Activated gamma-delta T cell (primary cell): ENCODE measurements at places on chromosomes 13 and 19.

DNA sequence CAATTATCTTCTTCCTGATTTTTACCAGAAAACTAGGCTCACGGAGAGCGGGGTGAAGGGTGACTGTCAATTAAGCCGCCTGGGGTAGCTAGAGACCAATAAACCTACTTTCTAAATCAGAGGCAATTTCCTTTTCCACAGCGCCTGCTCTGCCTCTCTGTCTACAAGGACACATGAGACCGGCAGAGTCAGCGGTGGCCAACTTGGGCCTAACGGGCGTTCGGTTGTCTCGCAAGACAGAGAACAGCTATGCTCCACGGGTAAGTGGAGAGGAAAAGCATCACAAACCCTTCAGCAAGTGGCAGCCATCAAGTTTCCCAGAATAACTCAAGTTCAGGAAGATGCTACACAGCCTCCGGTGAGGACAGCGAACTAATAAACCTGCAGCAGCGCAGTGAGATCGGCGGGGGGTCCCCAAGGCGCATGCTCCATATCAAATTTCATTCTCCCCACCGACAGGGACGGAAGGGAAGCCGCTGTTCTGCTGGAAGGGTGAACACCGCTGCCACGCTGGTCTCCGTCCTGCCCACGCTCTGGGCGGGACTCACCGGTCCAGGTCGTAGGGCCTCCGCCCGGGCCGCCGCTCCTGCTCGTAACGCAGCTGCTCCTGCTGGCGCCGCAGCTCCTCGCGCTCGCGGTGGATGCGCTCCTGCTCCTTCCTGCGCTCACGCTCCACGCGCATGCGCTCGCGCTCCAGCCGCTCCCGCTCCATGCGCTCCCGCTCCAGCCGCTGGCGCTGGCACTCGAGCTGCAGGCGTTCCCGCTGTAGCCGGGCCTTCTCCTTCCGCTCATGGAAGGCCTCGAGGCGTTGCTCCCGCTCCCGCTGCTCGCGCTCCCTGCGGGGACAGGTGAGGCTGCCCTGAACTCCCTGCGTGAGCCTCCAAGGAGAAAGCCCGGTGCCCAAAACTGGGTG lies 25.8 kb upstream of the TINCR start:
- no peak for DNase-seq

- no peak for DNase-seq
Observed at GRCh38 chr19:45119582-45119981, 26.6 kb downstream of the PPP1R37 start.

GRCh38 chr19:40623403-40624251 lies 22.5 kb downstream of the LTBP4 start:
- no peak for DNase-seq

GRCh38 chr13:107866032-107866940 lies 349.1 kb downstream of the LIG4 start:
- peak; percentile 5 for DNase-seq

- DNase-seq = no peak
Observed at GRCh38 chr19:18604820-18605159, 1.8 kb downstream of the CRLF1 start.

DNA sequence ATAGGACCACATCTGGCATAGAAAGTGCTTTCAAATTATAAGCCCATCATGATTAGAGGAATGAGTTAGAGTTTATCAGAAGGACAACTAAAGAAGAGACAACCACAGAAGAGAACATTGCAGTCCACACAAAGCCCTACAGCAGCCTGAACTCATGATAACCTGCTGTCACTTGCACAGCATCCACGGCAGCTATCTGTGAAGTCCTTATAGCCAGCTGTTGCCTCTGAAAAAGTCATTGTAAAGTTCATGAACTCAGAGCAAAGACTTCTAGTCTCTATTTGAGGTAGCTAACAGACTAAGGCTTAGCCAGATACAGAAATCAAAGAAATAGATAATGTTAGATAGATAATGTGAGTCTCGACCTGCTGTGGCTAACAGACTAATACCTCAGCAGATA lies 450.0 kb downstream of the KLF5 start:
- DNase-seq = no peak

DNA sequence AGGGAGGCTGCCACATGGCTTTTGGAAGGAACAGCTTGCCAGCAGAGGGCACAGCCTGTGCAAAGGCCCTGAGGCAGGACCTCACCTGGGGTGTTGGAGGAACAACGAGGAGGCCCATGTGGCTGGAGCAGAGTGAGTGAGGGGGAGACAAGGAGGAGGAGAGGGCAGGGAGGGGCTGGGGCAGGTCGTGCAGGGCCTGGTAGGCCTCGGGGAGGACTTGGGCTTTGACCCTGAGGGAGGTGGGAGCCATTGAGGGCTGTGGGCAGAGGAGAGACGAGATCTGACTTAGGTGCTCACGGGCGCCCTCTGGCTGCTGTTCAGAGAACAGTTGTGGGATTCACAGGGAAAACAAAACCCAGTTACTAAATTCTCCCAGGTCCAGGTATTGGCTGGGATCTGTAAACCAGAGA lies 25.2 kb downstream of the ZNRF4 start:
- DNase-seq = no peak

DNA sequence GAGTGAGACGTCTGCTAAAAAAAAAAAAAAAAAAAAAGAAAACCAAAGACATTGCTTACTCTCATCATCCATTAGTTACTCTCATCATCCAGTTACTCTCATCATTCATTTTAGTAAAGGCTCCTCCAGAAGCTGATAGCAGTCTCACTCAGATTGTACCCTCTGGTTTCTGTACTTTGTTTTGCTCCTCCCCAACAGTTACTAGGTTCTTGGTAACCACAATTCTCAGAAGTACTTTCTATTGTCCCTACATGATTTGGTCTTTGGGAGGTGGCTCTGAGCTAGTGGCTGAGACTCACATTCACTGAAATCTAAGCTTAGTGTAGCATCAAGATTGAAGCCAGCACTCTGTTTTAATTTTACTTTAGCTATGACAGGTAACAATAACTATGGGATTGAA lies 14.3 kb downstream of the ERICH4 start:
- DNase-seq = no peak

GRCh38 chr19:31303262-31303815 lies 45.9 kb downstream of the TSHZ3 start:
- DNase-seq = no peak

- DNase-seq = no peak
Observed at GRCh38 chr13:81017513-81018152, 676.7 kb upstream of the SPRY2 start.

- no peak for DNase-seq
Observed at GRCh38 chr13:91154558-91155353, 192.7 kb upstream of the MIR17HG start.

DNA sequence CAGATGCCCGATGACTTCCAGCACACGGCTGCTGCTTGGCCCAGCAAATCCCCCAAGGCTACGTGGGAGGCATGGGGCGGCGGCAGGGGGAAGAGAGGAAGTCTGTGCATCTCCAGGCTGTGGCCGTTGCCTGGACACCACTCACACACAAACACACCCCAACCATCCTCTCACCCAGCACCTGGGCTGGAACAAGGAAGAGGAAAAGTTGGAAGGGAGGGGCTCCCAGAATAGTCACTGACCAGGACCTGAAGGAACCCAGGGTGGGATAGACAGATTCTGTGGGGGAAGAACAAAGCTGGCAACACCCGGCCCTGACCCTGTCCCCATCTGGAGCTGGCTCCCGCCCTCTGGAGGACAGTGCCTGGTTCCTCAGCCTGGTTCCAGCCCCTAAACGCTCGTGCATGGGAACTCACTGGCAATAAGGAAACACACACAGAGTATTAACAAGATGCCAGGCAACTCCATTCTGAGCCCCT lies 11.2 kb downstream of the PPP6R1 start:
- no peak for DNase-seq

DNA sequence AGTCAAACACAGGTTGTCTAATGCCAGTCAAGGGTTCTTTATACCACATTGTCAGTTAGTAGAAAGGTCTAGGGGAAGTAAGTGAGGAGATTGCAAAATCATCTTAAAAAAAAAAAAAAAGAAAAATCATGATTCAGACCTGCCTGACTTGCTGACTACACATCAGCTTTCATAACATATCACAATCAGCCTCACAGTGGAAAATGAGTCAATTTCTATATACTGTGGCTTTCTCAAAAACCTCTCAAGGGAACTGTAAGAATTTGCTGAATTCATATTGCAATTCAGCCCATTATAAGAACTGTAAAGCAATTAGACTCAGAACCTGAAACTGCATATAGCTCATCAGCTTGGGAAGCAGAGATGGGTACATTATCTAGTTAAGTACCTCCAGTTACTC lies 75.3 kb upstream of the GPC6 start:
- no peak for DNase-seq

DNA sequence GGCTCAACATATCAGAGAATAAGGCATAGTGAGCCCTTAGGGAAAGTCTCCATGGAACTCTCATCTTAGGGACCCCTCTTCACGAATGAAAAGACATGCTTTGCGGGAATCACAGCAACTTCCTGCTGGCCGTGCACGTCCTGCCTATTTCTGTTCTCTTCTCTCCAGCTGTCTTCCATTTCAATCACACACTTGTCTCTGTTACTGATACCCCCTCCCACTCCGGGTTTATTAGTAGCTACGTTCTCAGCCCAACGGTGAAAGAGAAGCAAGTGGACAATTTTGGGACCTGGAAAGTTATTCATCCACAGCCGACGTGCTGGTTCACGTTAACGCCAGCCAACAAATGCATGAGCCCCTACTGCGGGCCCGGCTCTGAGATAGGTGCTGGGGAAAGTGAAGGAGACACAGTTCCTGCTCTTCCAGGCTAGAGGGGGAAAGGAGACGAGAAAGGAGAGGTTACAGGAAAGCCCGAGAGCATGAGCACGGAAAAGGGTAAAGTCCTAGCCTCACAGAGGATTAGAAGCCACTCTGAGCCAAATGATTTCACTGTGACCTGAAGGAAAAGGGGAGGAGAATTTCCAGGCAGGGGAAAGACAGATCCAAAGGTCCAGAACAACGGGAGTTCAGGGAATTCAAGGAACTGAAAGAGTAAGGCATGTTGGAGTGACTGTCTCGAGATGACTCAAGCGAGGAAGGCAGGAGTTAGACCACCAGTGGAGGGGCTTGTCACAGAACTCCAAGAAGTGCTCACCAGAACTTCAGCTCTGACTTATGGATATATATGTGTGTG lies 81.8 kb upstream of the CLDN10 start:
- no peak for DNase-seq

DNA sequence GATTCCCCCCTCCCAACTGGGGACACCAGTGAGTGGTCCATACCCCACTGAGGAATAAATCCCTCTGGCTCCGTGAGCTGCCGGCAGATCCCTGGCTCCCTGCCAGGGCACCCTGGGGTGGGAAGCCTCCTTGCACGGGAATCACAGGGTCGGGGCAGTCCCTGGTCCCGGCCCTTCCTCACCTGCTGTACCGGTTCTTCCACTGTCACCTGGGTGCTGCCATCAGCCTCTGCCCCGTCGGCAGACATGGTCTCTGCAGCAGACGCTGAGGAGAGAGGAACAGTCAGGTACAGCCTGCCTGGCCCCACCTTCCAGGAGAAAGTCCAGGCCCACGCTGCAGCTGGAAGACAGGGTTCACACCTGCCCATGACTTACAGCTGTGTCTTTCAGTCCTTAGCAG lies 6.3 kb downstream of the PLIN3 start:
- no peak for DNase-seq

GRCh38 chr19:57583521-57584416 lies at the start of gene ZIK1:
TSS of gene ZIK1 (plus strand) at chr19:57584145. CDS start at chr19:57584357, 212 bp downstream.
- DNase-seq = peak; percentile 47

DNA sequence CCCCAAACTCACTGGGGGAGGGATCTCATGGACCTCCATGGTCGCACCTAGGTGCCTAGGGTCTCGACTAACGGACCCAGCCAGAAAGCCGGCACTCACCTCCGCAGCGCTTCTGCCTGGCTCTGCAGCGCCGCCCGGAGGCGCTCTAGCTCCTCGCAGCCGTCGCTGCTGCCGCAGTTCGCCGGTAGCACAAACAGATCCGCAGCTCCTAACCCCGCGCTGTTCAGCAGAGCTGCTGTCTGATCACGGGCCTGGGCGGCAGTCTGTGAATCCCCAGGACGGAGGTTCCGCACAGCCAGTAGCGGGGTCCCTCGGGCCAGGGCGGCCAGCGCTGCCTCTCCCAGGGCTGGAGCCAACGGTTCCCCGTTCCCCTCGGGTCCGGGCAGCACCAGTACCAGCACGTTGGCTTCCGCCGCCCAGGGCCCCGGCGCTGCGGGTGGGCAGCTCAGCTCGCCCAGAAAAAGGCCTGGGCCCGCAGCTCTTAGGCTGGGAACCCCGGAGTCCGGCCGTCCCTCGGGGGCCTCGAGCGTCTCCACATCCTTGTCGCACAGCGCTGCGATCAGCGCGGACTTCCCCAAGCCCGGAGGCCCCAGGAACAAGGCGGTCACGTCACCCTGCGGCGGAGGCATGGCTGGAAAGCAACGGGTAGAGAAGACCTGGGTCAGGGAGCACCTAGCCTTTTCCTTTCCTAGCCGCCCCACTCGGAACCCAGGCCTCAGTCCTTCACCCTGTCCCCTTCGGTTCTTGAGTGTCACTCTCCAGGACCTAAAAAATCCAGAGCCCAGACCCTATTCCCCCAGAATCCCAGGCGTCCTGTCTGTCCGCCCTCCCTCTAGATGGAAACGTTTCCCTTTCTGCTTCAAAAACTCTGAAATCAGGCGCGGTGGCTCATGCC lies 977 bp downstream of the IRGQ start:
- DNase-seq = peak; percentile 57

- no peak for DNase-seq
Observed at GRCh38 chr13:72523593-72523992, 203.8 kb downstream of the MZT1 start.

DNA sequence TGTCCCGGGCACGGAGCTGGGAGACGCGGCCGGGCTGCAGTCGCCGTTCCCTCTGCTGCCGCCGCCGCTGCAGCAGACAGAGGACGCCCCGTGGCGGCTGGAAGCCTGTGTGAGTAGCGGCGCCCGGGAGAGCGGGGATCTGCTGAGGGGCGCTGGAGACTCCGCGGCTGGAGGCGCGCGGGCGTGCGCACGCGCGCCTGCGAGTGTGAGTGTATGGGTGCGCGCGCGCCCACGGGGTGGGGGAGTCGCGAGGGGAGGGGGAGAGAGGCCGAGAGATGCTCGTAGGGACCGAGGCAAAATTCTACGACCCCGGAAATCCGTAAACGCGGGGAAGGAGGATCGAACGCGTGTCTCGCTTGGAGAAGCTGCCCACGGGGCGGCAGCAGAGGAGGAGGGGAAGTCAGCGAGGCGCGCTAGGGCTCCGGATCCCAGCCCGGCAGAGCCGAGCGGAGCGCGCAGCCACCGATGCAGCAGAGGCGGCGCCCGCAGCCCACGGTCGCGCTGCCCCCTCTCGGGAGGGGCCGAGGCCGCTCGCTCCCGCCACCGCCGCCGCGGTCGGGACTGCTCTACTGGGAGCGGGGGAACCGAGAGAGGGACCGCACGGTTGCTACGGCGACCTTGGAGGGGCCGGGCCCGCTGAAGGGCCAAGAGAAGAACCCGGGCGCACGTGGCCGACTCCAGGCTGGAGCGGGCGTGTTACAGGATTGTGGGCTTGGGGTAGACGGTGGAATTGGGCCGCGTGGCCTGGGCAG lies at the start of gene ENOX1:
TSS of gene ENOX1 (minus strand) at position 207 of the 752 bp plus-strand sequence.
- peak; percentile 8 for DNase-seq
